ENCODE measurements at places on chromosomes 7 and 10.

DNA sequence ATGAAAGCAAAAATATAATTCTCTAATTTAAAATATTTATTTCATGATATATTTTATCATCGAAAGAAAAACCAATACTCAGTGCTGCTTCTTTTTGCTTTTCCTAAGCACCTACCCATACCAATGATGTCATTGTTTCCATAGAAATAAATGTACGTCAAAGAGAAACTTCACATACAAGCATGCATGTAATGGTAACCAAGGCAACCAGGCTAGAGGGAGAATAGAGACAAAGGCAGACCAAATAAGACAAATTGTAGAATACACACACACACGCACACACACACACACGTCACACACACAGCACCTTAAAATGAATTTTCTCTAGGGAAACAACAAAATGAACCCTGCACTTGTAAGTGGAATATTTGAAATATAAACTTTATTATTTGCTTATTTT is 75.5 kb downstream of the MACC1 start:
- peak; percentile 73 for DNase-seq

DNA sequence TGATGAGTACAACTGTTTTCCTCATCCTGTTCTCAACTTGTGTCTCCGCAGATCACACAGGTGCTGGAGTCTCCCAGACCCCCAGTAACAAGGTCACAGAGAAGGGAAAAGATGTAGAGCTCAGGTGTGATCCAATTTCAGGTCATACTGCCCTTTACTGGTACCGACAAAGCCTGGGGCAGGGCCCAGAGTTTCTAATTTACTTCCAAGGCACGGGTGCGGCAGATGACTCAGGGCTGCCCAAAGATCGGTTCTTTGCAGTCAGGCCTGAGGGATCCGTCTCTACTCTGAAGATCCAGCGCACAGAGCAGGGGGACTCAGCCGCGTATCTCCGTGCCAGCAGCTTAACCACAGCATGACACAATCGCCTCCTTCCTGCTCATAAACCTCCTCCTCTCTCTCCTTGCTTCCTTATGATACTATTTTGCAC is 126.7 kb upstream of the PRSS58 start:
- DNase-seq, result no peak

DNA sequence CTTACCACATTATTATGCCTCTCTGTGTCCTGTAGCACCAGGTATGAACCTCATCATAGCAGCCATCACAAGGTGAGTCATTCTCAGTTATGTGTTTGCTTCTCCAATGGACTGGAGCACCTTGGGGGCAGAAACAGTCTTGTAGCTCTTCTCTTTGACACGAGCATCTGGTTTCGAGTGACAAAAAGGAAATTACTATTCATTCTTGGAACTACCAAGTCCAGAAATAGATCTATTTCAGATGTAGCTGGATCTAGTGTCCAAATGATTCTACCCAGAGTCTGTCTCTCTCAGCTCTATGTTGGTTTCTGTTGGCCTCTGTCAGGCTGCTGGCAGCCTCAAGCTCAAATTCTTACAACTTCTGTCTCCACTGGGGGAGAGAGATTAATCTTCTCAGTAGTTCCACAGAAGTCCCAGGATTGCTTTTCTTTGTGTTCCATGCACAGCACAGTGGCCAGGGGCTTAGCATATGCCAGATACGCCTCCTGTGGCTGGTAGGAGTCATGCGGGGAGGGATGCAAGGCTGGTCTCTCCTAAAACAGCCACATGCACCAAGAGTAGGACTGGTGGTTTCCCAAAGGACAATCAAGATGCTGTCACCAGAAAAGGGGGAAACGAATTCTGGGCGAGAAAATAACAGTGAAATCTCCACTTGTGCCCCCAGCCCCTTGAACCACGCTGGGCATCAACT is 37.2 kb upstream of the PAPSS2 start:
- peak; percentile 19 for DNase-seq

DNA sequence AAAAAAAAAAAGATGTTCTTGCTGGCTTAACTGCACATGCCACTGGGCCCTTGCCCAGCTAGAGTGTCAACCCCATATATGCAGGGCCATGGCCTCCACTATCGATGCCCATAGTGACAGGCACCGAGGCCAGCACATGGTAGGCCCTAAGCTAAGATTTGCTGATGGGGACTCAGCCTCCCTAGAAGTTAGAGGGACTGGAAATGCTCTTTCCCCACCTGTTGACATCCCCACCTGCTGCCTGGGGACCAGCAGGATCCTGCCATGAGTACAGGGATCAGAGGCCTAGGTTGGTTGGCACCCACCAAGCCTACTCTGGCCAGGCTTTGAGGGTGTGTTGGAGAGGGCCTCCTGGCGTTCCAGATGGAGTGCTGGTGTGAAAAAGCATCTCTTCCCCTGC is 16.0 kb upstream of the SLC18A2 start:
- DNase-seq, result no peak

GRCh38 chr7:16661924-16662323 is 15.9 kb downstream of the BZW2 start:
- DNase-seq, result peak; percentile 44

GRCh38 chr10:107072786-107073185 is 91.7 kb downstream of the SORCS1 start:
- DNase-seq, result peak; percentile 7

GRCh38 chr10:17737027-17737965 is 14.7 kb upstream of the TMEM236 start:
- DNase-seq, result peak; percentile 58

DNA sequence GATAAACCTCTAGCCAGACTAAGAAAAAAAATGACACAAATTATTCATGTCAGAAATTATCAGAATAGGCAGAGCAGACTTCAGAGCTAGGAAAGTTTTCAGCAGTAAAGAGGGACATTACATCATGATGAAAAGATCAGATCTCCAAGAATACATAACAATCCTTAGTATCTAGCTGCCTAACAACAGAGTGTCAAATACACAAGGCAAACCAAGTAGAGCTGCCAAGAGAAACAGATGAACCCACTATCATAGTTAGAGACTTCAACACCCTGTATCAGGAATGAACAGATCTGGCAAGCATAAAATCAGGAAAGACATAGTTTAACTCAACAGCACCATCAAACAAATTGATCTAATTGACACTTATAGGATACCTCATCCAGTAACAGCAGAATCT is 92.3 kb downstream of the NKX6-2 start:
- no peak for DNase-seq

DNA sequence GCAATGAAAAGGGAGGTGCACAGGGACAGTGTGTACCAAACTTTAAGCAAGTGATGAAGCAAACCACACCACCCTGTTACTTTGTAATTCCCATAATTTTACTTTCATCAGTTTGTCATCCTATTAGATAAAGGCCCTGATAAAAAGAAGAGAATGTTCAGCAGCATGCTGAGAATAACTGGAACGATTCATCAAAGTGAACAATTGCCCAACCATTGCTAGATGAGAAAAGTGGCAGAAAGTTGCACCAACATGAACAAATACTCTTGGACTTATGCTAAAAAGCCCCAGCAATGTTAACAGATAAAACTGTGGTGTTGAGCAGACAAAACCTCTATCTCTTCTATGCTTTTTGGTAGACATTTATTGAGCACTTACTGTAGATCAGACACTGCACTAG is 75.5 kb upstream of the PCGF5 start:
- no peak for DNase-seq

DNA sequence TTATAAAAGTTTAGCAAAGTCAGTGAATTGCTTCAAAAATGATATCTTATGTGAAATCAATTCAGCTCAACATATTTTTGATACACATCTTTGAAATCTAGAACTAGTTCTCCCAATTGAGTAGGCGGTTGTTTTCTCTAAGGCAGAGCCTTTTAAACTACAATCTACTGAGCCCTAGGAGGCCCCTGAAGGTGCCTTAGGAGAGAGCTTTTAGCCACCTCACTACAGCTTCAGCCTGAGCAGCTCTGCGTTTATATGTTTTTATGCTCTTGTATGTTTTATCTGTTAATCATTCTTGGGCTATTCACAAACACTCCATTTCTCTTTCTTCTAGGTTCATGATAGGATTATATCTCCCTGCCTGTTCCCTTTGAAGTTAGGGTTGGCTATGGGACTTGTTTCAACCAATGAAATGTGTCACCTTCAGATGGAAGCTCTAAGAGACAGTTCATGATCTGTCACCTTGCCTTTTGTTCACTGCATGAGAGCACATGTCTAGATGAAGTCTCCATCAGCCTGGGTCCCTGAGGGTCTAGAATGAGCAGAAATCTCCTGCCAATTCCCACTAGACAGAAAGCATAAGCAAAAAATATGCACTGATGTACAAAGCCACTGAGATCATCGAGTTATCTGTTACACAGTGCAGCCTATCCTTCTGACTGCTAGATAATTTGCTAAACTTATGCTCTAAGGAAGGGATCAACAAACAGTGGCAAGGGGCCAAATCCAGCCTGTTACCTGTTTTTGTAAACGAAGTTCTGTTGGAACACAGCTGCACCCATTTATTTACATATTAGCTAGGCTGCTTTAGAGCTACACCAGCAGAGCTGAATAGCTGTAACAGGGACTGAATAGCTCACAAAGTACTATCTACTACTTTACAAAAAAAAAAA is 128.5 kb upstream of the CDK1 start:
- peak; percentile 7 for DNase-seq

DNA sequence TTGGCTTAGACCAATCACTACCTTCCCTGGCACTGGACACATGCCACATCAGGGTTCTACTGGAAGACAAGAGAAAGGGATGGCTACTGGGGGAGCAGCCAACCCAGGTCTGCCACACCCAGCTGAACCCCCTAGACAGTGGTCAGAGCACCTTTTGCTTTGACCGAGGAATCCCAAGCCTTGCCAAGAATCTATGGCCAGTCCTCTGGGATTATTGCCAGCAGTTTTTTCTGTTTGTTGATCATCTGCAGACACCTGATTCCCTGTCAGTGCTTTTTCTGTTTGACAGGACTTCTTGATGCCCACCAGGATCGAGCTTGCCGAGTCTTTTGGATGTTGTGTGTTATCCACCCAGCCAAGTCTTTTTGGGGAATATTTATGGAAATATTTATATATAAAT is 476.2 kb upstream of the GALNT17 start:
- no peak for DNase-seq

DNA sequence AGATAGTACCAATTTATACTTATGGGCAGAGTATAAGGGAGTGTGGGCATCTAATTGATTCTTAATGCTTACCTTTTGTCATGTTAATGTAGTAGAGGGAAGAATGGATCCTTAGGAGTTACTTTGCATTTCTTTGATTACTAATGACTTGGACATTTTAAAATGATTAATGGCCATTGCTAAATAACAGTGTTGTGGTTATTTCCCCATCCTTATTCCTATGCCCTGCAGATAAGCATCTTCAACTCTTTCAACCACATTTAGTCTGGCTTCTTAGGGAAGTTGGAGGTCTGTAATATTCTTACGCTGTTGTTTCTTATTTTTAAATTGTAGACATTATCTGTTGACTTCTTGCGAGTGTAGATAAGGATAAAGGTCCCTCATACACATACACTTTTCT is 37.2 kb downstream of the KAT6B start:
- no peak for DNase-seq

GRCh38 chr10:88526501-88527105 is 56.5 kb downstream of the RNLS start:
- no peak for DNase-seq

DNA sequence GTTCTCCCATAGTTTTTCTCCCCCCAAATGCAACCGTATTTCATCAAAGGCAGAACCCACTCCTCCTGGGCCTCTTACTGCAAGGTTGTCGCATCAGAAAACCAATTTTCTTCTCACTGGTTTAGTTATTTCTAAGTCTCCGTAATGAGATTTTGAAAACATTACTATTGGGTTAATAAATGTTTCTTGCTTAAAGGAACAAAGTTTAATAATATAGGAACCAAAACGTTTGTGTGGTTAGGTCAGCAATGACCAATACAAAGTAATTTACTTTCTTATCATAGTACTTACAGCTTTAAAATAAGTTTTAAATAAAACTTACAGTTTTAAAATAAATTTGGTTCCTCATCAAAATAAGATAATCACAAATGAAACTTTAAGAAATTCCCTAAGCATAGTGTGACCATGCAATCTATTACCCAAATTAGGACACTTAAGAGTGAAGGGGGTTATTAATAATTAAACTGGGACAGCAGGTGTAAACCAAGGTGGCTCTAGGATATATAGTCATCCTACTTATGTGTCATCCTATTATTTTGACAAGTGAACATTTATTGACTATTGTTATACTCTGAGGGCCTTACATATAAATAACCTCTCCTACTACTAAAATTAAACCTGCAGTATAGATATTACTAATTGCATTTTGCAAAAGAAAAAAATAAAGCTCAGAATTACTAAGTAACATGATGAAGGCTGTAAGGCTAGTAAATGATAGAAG is 415.4 kb upstream of the LRRN3 start:
- DNase-seq, result no peak

DNA sequence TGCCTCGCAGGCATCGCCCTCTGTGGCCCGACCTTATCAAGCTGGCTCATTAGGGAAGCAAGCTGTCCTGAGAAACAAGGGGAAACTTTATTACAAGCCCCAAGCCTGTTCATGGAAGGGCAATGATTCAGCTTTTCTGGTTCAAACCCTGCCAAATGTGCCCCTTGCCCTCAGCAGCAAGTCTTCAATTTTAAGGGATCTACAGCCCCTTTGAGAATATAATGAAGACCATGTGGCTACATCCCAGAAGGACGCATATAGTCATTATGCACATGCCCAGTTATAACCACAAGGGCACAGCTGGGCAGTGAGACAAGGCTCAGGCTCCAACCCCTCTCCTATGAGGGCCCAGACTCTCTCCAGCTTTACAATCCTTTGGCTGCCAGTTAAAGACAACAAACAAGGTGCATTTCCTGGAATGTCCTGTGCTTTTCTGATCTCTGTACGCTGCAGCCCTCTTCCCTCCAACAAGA is 56.7 kb downstream of the DDC start:
- DNase-seq, result peak; percentile 14

- peak; percentile 38 for DNase-seq
These were observed 303.6 kb downstream of the GLRX3 start for GRCh38 chr10:130439766-130440165.

DNA sequence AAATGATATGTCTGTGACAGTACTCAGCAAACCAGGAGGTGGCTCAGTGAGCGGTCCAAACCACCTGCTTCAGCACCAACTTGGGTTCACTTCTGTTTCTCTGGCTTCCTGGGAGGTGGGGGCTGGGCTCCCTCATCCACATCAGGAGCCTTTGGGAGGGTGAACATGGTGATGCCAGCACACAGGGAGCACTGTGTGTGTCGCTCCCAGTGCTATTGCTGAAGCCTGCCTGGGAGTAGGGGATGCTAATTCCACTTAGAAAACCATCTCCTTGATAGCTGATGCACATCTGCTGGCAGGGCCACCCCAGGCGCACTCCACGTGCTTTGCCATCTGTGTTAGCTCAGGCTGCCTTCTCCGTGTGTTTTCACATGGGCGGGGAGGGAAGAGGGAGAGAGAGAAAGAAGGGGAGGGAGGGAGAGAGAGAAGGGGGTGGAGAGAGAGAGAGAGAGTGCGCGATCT is 58.0 kb downstream of the RAMP3 start:
- no peak for DNase-seq

DNA sequence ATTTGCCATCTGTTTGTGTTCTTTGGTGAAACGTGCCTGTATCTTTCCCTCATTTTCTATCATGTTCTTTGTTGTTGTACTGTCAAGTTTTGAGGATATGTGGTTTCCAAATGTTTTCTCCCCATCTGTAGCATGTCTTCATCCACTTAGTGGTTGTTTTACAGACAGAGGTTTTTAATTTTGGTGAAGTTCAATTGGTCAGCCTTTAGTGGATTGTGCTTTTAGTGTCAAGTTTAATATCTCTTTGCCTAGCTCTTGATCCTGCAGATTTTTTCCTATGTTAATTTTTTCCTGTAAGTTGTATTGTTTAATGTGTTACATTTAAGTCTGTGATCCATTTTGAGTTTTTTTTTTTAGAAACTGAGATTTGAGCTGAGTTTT is 95.9 kb downstream of the ANKRD61 start:
- DNase-seq, result no peak
